ENCODE measurements at places on chromosomes 13 and 19.

DNA sequence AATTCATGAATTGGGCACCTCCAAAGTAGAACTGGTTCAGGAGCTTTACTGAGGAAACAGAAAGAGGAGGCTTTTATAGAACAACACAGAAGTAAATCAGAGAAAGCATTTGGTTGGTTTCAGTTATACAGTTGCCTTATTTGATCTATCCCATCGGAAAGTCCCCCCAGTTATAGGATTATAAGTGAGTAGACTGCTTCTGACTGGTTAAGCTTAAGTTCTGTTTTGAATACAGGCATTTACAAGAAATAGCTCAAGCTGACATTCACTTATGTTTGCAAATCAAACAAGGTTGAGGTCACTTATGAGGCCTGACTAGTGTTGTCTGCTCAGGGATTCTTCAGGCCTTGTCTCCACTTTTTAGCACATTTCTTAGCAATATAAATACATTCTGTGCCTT, 857.4 kb downstream of the EFNB2 start:
- no peak for DNase-seq

- peak; percentile 81 for DNase-seq
Observed at GRCh38 chr19:53553865-53554791, 16.2 kb downstream of the ZNF331 start.

- no peak for DNase-seq
Observed at GRCh38 chr13:28425793-28426192, 69.1 kb downstream of the FLT1 start.

DNA sequence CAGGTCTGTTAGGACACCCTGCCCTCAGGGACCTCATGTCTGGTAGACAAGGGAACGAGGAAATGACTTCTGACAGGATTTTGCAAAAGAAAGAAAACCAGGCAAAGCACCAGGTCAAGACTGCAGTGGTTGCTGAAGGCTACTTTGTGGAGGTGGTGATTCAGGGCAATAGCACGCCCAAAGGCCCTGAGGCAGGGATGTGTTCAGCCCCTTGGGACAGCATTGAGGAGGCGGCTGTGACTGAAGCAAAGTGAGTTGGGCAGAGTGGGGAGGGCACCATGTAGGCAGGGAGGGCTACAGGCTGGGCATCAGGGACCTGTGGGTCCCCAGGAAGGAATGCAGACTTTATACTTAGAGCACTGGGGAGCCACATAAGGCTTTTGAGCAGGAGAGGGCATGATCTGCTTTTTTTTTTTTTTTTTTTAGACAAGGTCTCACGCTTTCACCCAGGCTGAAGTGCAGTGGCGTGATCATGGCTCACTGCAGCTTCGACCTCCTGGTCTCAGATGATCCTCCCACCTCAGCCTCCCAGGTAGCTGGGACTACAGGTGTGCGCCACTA, 10.8 kb upstream of the HOMER3 start:
- peak; percentile 17 for DNase-seq

DNA sequence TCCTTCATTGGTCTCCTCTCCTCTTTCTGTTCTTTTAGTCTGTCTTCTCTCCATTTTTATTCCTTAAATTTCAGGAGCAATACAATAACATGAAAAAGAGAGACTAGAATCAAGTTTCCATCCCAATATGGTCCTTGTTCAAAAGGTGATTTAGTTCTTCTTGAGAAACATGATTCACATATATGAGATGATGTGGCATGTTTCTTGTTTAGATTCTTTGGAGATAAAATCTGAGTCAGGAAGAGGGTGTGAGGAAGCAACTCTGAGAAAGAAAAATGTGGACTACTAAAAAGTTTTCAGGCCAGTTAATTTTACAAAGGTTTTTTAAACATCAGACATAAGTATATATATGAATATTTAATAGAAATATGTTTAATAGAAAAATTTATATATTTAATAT, 231.4 kb downstream of the OXGR1 start:
- peak; percentile 36 for DNase-seq

- peak; percentile 40 for DNase-seq
Observed at GRCh38 chr13:21557995-21558394, 46.0 kb downstream of the MICU2 start.

DNA sequence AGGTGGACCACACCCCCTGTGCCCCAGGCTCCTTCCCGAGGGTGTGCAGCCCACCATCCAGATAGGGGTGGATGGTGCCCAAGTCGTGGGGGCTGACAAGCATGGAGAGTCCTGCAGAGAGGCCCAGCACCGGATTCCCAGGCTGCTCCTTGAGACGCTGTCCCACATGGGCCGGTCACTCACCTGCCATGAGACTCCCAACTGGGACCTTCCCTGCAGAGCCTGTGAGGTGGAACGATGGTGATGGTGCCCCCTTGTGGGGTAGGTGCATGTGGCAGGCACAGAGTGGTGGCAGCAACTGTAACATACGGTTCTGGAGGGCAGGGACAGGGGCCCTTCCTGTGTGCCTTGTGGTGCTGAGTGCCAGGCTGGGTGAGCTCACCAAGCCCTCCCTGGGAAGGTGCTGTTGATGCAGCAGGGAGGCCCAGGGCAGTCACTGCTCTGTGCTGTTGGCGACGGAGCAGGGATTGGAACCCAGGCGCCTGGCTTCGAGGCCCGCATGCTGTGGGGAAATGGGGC, 33.1 kb downstream of the PPP1R37 start:
- peak; percentile 41 for DNase-seq

DNA sequence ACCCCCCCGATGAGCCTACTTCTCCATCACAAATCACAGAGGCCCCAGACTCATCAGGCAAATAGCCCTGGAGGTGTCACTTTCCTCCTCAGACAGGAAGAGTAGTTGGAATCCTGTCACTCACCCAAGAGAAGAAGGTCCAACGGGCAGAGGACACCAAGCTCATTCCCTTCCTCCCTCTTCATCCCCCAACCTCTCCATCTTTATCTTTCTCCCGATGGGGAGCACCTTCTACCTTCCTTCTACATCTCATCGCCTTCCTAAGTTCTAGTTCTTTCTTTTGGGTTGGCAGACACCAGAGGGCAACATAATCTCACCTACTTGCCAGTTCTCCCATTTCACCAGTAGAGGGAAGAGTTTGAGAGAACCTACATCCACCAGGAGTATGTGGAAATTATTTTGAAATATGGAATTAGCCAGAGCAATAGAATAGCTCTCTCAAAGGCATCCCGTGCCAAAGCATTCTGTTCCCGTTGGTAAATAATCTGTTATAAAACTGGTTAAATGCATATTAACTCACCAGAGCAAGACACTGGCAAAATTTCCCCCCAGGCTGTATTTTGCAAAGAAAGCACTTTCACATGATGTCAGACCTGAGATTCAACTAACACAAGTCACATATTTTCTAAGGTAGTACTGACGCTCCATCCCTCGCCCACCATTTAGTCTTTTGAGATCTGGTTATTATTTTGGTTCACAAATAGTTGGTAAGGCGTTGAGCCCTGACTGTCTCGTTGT, 55.0 kb downstream of the ZIC5 start:
- peak; percentile 73 for DNase-seq

GRCh38 chr13:95007322-95007721, 293.9 kb downstream of the ABCC4 start:
- DNase-seq = no peak

DNA sequence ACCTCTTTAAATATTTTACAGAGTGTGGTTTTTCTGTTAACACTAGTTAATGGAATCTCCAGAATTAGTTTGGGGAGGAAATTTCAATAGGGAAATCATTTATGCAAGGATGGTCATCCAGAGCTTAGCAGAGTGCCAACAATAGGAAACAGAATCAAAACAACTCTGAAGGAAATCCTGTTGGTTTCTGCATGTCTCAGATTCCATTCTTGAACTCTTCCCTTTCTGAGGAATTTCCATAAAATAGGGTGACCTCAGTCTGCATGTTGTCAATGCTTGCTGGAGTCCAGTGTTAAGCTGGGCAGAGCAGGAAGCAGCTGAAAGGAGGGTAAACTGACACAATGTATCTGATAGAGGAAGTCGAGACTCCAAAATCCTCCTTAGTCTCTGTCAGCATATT, 16.9 kb downstream of the CBY2 start:
- DNase-seq = no peak

DNA sequence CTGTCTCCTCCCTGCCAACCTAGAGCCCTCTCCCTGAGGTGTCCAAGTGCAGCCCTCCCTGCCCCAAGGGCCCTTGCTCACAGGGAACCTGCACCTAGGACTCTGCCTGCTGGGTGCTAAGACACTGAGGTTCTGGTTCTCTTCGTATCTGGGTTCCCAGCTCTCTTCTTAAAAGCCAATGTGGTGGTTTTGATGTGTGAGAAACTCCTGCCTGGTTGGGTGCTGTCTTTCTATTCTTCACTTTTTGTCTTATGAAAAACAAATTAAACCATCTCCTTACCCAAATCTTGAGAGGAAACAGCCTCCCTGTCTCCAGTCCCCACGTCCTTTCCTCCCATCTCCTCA, 4.3 kb upstream of the KMT2B start:
- no peak for DNase-seq

- DNase-seq = peak; percentile 53
Observed at GRCh38 chr19:37932985-37933936, 26.3 kb downstream of the SIPA1L3 start.

DNA sequence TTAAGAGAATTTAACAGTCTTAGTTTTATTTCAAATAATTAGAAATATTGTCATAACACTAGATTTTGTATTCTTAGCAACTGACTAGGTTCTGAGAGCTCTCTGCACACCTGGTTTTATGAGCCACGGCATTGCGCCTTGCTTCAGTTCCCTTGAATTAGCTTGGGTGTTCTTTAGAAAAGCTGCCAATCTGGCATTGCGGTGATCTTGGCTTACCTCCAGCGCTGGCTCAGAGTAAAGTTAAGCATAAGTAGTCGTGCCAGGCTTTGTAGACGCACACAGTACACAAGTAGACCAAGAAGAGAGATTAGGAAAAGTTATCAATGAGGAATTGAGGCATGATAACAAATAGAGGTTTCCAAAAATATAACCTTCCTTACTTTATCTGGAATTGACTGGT, 45.7 kb downstream of the TPP2 start:
- DNase-seq = peak; percentile 5
